ENCODE measurements at places on chromosomes 12 and 14.

GRCh38 chr14:65137648-65138307 is 35.5 kb upstream of the MAX start:
- DNase-seq: no peak

DNA sequence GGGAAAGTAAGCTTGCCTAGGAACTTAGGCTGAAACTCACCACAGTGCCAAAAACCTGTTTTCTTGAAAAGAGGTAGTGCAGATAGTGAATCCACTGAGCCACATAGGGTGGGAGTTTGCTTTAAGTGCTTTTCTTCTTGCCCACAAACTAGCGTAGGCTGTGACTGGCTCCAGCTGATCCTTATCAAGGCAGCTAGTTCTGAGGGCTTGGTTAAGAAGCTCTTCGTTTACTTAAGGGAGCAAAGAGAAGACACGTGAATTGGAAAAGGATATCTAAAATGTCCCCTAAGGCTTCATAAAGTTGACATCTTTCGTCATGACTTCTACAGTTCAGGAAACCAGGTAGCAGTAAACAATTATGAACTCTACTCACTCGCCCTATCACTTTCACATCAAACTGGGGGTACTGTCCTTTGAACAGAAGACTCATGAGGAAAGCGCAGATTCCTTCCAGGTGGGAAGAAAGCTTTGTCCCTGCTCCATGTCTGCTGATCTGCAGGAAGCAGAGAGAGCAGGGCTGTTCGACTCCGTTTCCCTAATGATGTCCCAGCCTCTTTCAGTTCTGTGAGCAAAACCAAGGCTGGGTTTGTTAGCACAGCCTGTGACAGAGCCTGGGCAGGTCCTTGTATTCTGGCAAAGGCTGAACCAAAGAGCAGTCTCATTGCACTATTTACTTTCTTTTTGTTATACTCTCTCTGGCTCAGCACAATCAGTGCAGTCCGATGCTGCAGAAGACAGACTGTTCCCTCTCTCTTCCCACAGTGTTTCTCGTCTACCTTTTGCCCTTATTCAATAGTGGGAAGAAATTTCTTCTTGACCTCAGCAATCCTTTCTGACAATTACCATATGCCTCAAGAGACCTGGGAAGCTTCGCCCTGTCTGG is 93.5 kb upstream of the ETV6 start:
- DNase-seq: no peak

- no peak for DNase-seq
These were observed 218.0 kb downstream of the PPFIA2 start for GRCh38 chr12:81541121-81541520.

GRCh38 chr14:35958499-35958898 is 132.4 kb downstream of the BRMS1L start:
- no peak for DNase-seq

DNA sequence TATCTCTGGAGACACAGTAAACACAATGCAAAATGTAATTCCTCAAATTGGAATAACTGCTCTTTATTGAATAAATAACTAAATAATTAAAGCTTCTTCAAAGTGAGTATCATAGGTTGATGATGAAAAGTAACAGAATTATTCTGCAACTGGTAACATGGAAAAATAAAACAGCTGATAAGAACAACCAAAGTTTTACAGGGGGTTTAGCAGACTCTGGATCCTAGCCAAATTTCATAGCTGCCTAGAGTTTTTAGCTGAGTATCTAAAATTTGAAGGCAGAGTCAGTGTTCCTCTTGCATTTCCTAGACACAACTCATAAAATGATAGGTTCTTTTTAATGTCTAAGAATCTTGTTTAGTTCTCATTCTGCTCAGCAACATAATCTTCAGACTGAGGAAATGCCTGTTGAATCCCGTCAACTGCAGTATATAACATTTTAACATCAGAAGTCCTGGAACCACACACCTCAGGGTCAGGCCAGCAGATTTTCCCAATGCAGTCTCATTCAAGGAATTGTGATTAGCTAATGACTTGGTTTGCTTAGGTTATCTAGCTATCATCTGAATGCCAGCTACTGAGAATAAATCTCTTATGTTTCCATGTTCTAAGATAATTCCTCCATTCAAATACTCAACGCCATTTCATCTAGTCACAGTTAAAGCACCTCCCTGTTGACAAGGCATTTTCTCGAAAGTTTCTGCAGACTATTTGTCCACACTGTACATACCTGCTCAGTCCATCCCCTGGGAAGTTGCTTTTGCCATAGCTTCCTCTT is 411.6 kb downstream of the BCAT1 start:
- no peak for DNase-seq

- DNase-seq: no peak
These were observed 121.1 kb downstream of the PRMT8 start for GRCh38 chr12:3611860-3612703.

GRCh38 chr12:49568442-49569162 is 660 bp upstream of the MCRS1 start:
- no peak for DNase-seq

GRCh38 chr12:68086019-68086603 is 73.4 kb downstream of the IFNG start:
- no peak for DNase-seq

- no peak for DNase-seq
These were observed 3.6 kb downstream of the SSTR1 start for GRCh38 chr14:38211255-38211735.

GRCh38 chr12:779745-780734 is 27.7 kb downstream of the WNK1 start:
- no peak for DNase-seq

DNA sequence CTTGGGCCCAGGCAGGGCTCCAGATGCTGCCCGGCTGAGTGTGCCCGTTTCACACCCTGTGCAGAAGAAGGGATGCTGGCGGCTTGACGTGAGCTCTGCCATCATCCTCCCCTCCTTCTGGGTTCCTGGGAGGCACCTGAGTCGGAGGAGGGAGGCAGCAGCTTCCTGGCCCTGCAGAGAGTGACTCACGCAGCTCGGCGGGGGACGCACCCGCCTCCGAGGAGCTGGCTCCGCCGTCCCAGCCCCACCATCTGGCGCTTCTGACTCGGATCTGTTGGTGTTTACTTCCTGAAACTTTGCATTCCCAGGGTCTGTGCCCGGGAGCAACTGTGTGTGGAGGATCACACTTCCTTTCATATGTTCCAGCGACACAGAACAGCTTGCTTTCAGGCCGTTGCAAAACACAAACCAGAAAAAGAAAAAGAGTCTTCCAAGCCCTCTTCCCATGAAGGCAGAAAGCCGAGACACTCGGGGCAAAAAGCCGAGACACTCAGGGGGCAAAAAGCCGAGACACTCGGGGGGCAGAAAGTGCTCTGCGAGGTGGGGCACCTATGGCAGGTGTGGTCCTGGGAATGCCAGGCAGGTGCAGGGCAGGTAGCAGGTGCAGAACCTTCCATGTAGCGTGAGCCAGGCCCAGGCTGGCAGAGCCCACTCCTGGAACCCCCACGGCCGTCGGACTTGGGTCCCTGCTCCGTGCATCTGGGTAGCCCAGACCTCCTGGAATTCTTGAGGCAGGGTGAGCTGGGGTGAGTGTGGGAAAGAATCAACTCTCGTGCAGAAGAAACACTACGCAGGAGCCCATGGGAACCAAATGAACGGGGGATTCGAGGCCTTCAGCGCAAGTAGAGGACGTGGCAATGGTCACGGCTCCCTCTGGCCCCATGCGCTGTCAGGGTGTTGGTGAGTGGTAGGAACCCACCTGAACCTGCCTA is 27.6 kb upstream of the GALNT9 start:
- DNase-seq: no peak

DNA sequence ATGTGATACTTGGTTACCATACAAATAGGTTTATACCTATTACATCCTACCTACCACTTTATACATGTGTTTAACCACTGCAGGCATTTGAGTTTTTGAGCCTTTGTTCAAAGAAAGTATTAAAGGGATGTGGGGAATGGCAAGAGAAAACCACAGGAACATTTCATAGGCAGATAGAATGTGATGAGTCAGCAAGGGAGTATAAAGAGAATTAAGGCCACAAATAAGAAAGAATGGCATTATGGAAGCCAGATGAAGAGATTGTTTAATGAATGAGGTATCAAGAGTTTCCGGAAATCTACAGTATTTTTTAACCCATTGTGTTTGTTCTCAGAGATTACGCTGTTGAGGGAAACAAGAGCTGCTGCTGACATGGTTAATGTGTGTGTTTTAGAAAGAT is 66.9 kb downstream of the METTL25 start:
- peak; percentile 7 for DNase-seq

DNA sequence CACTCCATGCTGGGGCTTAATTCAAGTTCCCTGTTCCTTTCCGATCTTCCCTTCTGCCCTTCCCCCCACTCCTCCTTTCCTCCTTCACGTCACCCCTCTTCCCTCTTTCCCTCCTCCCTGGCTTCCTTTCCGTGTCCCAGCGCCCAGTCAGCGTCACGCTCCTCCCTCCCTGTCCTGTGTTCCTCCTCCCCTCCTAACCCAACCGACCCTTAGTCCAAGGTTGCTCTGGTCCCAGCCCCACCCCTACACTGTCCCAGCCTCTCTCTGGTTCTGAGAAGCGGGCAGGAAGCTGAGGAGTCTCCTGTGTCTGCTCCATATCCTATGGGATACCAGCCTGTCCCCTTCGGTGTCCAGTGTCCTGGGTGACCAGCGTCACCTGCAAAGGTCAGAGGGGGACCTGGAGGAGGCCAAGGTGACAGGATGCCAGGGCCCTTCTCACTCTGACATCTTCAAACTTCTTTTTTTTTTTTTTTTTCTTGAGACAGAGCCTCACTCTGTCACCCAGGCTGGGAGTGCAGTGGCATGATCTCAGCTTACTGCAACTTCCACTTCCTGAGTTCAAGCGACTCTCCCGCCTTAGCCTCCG is 56.2 kb upstream of the TSPAN9 start:
- DNase-seq: no peak

DNA sequence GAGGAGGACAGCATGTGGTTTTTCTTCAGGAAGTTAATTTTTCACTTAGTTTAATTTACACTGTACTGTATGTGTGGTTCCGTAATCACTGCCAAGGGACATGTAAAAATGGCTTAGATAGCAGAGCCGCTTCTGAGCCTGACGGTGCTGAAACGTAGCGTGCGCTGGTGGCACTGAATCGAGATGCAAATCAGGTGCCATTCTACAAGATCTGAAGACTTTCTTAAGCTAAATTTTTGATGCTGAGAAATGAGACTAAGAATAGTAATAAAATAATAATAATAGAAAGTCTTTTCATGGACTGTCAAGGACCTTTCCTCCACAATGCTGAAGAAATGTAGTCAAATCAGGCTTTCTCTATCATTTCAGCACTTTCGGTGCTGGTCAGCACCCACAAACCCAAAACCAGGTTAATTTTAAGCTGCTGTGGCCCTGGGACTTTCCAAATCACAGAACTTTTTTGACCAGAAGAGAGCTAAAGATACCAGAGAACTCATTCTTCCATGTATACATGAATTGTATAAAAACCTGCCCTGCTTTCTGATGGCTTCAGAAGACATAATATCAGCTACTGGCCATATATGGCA is 183.3 kb upstream of the LMO3 start:
- DNase-seq: no peak

DNA sequence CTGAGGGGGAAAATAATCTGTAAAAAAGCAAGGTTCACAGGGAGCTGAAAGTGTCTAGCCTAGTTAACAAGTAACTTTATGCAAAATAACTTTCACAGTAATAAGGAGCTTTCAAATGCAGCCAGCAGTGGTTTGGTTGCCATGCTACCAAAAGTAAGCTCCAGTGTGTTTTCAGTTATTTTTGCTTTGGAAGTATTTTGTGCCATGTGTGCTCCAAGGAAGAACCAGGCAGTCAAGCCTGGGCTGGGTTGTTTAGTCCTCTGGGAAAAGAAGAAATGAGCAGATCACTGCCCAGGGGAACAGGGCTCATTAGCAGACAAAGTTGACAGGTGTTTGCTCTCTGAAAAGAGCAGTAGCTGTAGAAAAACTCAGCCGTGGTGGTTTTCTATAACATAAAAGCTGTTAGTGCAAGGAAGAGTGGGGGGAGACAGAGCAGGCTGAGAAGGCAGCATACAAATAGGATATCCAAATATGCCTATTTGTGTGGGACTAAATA is 92.8 kb upstream of the TMTC2 start:
- DNase-seq: no peak

DNA sequence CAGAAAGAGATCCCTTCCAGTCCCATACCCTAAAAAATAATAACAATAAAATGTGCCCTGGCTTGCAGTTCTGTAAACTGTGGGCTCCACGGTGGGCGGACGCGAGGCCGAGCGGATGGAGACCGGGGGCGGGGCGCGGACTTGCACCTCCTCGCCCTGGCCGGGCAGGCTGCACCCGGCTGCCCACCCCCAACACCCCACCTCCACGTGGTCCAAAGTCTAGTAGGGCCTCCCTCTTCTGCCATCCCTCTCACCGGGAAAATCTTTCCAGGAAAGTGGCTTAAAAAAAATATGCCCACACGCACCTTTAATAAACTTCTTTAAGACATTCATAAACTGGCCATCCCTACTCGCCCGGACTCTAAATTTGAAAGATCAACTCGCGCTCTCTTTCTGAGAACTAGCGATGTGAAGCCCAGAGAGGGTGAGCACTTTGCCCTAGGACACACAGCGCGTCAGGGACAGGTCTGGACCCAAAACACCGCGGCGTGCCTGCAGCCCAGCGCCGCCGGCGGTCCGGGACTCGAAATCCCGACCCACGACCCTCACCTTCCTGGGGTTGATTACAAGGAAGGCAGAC is 1.9 kb upstream of the BCL11B start:
- DNase-seq: no peak

- no peak for DNase-seq
These were observed 19.6 kb upstream of the CSRP2 start for GRCh38 chr12:76898442-76898841.

DNA sequence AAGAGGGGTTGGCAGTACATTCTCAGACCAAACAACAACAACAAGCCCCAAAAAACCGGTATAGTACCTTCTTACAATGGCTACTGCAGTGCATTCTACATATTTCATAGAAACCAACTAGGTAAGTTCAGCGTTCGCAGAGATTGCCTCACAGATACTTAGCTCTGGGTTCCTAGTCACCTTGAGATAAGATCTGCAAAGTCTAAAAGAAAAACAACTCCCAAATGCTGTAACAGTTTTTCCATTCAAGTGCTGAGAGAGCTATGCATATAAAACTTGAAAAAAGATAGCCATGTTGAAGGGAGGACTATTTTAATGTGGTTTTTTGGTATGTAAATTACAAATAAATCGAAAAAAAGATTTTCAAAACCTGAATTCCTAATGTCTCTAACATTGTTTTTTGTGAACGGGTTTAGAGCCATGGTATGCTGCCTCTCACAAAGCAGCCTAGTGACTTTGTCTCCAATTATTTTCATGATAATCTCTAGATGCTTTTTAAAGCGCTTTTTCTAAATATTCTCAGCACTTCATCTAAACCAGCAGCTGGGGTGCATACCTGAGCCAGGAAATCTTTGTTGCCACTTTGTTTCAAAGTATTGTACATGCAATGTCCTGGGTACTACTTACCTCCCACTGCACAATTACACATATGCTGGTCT is 56.6 kb upstream of the CRACR2A start:
- DNase-seq: no peak
